CD4-positive, alpha-beta memory T cell (primary cell): ENCODE measurements at places on chromosomes 7 and 10.

DNA sequence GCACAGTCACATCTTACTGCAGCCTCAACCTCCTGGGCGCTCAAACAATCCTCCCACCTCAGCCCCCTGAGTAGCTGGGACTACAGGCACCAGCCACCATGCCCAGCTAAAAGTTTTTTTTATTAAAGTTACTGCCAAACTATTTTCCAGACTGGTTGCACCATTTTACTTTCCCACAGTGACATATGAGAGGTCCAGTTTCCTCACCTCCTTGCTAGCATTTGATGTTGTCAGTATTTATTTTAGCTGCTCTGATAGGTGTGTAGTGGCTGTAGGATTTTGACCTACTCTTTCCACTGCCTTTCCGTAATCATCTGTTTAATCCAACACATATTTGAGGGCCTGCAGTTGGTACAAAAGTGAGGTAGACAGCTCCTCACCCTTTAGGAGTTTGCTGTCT lies 5.4 kb upstream of the UBE3C start:
- no peak for DNase-seq

DNA sequence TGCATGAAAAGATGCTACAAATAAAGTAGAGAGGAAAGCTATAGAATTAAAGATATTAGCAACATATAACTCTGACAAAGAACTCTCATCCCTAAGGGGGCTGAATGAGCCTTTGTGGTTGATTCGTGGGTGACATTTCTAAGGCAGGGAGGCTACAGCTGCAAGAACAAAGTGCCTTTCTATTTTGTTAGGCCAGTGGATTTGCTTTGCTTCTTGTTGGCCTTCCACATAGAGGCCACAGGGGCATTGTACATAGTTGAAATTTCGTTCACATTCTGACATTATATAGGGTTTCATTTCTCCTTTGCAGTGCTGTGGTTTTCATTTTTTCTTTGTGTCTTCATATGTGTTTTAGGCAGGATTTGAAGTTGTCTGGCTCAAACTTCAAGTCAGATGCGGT lies 819.2 kb upstream of the C7orf33 start:
- no peak for DNase-seq

DNA sequence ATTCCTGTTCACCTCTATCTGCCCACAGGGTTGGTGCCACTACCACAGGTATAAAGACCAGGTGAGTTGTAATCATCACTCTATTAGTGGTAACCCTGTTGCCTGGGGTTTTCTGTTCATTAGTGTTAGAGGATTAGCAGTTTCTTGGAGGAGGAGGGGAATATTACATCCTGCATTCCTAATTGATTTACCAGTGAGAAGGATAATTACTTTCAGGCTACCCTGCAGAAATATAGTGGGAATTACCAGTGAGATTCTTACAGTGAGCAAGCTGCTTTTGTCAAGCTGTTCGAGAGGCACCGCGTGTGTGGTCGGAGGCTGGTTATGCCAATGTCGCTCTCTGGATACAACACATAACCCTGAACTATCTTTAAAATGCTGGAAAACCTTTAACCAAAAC lies 280.7 kb downstream of the SORCS3 start:
- DNase-seq, result no peak

DNA sequence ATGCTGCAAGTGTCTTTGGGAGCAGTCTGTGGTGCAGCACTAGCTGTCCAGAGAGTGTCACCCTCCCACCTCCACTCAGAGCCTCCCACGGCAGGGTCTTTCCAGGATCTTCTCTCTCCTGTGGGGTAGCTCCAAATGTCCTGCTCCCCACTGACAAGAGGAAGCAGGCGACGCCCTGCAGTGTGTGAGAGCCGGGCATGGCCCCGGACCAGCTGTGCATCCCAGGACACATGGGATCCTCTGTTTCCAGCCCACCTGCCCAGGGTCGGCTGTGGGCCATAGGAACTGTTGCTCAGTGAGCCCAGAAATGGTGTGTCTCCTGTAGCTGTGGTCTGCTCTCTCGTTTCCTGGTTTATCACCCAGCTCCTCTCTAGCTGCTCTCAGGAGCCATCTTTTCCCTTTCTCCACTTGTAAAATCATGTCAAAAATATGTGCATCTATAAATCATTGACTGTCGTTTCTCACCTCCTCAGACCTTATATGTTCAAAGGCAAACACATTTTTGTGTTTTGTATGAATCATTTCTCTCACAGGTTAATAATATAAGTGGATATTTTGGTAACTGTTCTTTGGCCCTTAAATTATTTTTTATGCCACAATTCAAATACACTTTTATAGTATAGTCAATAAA lies 74.9 kb downstream of the VWC2 start:
- DNase-seq, result no peak
